ENCODE measurements at places on chromosomes 3 and 15. TPM values are rescaled to one million over a fixed set of nuclear protein-coding genes. Genes with fewer than 3 reads are reported as not detected.

The CFAP100 gene
- total RNA-seq: not detected

The GATA2 gene
- 5.5 TPM for total RNA-seq

The CPNE9 gene
- total RNA-seq: 0.08 TPM

The CTXND1 gene
- not detected for total RNA-seq

The SMC4 gene
- total RNA-seq: 105 TPM

The FAM3D gene
- not detected for total RNA-seq

The GPR62 gene
- total RNA-seq: not detected

The TRANK1 gene
- total RNA-seq: 1.7 TPM

The HDC gene
- not detected for total RNA-seq

The C3orf20 gene
- total RNA-seq: not detected

The PTX3 gene
- total RNA-seq: 0.80 TPM

The SEMA3G gene
- total RNA-seq: 0.04 TPM

The TIGIT gene
- total RNA-seq: not detected

The IL17RD gene
- 1.1 TPM for total RNA-seq

All from A549 treated with DMSO at 1 μM for 4 hours (cell line).